ENCODE measurements at places on chromosomes 3 and 15.

- no peak for DNase-seq
Observed at GRCh38 chr15:78960308-78960707, 15.5 kb upstream of the CTSH start.

GRCh38 chr3:152622811-152623167 lies 212.1 kb upstream of the P2RY1 start:
- no peak for DNase-seq

DNA sequence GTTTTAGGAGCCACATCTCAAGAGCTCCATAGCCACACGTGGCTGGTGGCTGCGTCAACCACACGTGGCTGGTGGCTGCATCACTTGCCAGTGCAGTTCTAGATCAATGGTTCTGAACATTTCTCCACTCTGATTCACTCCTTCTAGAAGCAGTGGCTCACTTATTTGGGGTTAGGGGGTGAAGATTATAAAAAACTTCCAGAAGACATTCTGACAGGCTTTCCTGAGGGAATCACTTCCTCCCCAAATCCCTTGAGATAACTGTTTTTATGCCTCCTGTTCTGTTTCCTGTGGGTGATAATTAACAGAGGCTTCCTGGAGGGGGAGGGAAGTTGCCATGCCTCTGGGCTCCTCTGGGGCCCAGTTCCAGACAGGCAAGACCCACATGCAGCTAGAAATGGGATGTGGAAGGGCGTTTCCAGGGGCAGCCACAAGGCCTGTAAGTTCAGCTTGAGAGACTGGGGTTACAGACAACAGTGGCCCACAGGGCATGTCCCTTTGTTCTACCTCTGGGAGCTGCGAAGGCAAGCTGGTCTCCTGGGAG lies 23.6 kb downstream of the HEG1 start:
- DNase-seq = no peak

DNA sequence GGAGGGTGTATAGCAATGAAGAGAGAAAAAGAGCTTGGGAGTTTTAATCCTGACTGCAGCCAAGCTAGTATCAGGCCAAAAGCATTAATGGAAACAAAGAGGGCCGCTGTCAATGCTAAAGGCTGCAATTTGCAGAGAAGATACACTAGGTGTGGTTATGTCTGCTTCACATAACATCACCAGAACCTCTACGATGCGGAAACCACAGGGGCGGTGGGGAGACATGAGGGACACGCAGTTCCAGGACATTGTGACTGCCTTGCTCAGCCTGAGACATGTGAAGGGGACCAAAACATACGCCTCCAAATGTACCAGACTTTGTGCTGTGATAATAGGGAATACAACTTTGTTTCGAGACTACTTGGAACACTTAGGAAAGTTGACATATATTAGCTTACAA lies 88.4 kb downstream of the APBA2 start:
- no peak for DNase-seq

DNA sequence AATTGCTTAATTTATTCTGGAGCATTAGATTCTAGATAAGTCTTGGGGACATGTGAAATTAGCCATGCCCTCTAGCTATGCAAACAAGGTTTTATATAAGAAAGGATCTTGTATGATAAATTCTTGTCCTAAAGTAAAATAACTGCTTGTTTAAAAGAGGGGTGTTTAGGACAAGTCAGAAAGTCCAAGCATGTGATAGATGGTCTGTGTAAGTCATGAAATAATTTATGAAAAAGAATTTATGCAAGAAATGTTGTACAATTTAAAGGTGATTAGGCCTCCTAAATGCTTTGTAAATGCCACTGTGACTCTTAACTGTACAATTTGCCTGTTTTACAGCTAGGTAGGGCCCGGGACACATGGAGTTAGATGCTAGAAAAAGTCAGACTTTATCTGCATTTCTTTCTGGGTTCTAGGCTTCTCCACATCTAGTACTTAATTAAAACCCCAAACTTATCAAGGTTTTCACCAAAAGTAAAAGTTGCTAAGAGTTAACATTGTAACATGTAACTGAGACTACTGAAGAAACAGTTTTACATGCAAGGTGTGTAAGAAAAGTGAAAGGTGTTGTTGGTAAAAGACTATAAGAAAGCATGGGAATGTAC lies 13.2 kb downstream of the LINS1 start:
- no peak for DNase-seq

DNA sequence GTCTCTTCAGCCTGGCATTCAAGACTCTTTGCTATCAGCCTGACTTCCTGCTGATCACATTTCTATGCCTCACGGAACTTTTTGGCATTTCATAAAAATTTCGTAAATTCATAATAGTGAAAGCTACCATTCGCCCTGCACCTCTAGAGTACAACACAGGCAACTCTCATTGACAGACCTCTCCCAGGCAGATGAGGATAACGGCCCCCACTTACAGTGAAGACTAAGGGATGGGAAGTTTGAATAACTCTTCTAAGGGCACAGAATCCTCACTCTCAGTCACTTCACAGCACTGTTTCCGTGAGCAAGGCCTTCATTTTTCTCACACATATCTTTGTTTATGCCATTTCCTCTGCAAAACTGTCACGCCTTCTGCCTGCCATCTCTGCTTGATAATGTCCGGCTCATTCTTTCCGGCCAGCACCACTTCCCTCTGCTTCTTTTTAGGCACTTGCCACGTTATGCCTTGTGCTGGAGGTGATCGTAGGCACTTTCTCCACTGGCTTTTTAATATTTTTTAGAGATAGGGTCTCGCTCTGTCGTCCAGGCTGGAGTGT lies 224.1 kb upstream of the HES1 start:
- DNase-seq = no peak

DNA sequence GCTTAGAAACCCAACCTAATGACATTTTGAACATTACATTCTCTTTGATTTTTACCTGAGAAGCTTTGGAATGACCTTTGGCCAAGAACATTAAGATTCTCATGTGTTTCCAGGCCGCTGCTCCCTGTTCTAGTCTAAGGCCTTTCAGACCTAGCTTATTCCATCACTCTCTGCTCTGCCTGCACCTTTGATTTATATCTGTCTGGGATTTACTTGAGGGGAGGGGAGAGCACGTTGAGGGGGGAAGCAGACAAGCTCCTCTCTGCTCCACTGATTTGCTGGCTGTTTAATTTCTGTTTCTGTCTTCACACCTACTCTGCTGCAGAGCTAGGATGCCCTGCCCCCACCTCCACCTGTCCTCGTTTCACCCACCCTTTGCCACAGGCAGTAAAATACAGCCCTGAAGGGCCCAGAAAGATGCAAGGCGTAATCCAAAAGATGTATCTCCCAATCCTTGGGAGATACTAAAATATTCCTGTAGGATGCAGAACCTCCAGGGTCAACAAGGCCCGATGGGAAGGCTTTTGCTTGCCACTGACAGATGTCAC lies 429.8 kb downstream of the EPHB1 start:
- no peak for DNase-seq

DNA sequence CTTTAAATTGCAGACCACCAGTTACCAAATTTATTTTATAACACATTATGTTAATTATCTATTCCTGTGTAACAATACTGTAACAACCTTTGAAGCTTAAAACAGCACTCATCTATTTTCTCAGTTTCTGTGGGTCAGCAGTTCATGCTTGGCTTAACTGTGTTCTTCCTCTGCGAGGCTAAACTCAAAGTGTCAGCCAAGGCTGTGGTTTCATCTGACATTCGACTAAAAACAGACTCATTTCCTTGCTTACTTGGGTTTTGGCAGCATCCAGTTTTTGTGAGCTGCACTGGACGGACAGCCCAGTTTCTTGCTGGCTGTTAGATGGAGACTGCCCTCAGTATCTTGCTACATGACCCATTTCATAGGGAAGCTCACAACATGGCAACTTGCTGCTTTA lies 247.3 kb upstream of the KCNH8 start:
- no peak for DNase-seq

DNA sequence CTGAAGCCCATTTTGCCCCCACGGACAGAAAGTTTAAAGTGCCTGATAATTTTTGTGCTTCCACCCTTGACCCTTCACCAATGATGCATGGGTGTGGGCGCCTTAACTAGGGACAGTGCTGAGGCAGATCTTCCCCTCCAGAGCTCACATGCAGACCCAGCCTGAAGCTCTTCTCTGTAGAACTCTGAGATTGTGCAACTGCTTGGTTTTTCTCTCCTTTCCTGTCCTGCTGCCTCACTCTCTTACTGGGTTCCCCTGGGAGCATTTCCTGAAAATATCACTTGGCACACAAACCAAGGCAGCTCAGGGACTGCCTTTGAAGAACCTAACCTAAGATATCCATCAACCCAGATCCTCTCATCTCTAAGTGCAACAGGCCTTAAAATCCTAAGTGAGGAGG lies 220.3 kb upstream of the STT3B start:
- no peak for DNase-seq

GRCh38 chr3:183148056-183148455 lies 14.5 kb downstream of the LAMP3 start:
- DNase-seq = no peak

DNA sequence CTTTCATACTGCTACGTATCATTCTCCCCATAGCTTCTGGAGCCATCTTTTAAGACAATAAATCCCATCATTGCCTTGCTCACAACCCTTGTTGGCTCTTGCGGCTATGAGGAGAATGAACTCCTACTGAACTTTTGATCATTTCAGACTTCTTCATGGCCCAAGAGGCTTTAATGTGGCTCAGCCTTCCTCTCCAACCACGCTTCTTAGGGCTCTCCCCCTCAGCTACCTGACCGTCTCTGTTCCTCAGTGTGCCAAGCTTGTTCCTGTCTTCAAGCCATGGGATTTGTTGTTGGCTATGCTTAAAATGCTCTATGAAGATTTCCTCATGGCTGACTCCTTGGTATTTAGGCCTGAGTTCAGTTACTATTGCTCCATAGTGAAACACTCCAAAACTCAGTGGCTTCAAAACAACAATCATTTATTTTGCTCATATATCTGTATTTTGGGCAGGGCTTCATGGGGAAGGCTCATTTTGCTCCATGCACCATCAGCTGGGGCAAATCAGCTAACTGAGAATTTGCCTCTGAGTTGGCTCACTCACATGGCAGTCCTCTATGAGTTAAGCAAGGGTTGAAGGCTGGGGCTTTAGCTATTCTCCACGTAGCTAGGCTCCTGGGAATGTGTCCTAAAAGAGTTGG lies 47.5 kb downstream of the FOXL2 start:
- no peak for DNase-seq

- peak; percentile 69 for DNase-seq
Observed at GRCh38 chr3:111859061-111859973, at the start of gene PHLDB2. Gene PHLDB2 (plus strand): TSS chr3:111859265. CDS start chr3:111884078, 24,813 bp downstream.

Data from NCI-H345 (cell line).